DMS79 treated with DMSO at 0.1 percent for 48 hours (cell line): ENCODE measurements at places on chromosomes 3 and 15.

GRCh38 chr3:102163039-102163817 lies 271.6 kb upstream of the ZPLD1 start:
- peak; percentile 51 for DNase-seq

DNA sequence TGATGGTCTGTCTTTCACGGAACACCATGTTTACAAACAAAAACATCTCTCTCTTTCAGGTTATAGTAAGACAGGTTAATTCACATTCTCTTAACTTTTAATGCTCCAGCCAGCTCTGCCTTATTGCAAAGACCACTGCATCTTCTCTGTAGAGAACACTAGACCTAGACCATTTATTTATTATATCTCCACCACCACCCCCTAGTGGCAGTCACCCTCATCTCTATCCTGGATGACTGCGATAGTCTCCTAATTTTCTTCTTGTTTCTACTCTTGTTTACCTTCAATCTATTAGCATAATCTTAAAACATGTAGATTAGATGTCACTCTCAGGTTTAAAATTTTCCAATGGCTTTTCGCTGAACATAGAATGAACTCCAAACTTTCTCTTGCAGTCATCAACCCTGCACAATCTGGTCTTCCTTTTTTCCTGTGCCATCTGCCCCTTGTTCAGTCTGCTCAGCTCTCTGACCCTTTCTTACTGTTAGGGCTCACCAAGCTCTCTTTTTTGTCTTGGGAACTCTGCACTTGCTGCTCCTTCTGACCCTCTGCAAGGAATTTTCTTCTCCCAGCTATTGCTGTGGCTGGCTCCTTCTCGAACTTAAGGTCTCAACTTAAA lies 155.6 kb downstream of the SQOR start:
- no peak for DNase-seq

GRCh38 chr15:73873889-73874511 lies 636 bp downstream of the TBC1D21 start:
- DNase-seq = no peak

GRCh38 chr15:61951949-61952348 lies 108.3 kb downstream of the VPS13C start:
- no peak for DNase-seq

GRCh38 chr15:55389264-55389607 lies 18.9 kb downstream of the CCPG1 start:
- DNase-seq = no peak

DNA sequence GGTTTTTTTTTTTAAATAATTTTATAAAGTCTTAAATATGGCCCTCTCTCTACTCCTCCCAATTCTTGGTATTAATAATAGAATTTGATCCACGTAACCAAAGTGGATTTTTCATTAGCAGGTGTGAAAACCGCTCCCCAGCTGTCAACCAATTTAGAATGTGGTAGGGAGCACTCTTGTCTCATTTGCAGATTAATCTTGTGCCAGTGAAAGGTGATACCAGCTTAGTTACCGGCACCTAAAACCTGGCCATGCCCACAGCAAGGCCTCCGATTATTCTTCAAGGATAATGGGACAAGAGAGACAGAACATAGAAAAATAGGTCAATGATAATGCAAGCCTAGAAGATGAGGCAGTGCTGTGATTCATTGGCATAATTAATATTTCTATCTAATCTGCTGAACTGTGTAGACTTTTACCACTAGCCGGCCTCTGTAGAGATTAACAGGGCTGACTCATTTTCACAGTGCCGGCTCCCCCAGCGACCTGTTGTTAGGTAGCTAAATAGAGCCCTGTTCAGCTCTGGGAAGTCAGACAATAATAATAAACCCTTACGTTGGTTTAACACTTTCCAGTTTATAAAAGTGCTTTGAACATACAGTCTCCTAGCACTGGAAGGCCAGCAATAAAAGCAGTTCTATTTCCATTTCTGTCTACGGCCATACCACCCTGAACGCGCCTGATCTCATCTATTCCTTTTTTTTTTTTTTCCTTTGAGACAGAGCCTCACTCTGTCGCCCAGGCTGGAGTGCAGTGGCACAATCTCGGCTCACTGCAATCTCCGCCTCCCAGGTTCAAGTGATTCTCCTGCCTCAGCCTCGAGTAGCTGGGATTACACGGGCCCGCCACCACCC lies 102.9 kb downstream of the SHQ1 start:
- DNase-seq = no peak

GRCh38 chr3:58574106-58574505 lies 3.1 kb downstream of the FAM107A start:
- no peak for DNase-seq

- DNase-seq = no peak
Observed at GRCh38 chr3:46876313-46877300, 914 bp upstream of the PTH1R start.

- DNase-seq = no peak
Observed at GRCh38 chr15:92158426-92158825, 235.3 kb upstream of the ST8SIA2 start.

- DNase-seq = no peak
Observed at GRCh38 chr15:41394924-41395323, 7.4 kb downstream of the NDUFAF1 start.

GRCh38 chr15:44101944-44102343 lies 93.1 kb downstream of the FRMD5 start:
- DNase-seq = no peak

DNA sequence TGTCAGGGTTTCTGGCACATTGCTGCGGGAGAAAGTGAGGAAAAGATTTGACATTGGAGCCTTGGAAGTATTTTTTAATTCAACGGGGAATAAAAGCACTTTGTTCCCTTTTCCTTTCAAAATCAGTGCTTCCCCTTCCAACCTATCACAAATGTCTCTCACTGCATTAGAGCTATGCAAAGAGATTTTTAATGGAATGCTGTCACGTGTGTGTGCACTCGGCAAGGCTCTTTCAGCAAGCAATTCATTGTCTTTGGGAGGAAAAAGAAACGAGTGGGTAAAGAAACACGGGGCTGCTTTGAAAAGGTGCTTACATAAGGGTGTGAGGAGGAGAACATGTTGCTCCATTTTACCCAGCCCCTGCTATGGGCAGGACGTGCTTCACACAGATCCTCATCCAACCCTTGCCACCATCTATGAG lies 490.4 kb upstream of the PROK2 start:
- DNase-seq = no peak

DNA sequence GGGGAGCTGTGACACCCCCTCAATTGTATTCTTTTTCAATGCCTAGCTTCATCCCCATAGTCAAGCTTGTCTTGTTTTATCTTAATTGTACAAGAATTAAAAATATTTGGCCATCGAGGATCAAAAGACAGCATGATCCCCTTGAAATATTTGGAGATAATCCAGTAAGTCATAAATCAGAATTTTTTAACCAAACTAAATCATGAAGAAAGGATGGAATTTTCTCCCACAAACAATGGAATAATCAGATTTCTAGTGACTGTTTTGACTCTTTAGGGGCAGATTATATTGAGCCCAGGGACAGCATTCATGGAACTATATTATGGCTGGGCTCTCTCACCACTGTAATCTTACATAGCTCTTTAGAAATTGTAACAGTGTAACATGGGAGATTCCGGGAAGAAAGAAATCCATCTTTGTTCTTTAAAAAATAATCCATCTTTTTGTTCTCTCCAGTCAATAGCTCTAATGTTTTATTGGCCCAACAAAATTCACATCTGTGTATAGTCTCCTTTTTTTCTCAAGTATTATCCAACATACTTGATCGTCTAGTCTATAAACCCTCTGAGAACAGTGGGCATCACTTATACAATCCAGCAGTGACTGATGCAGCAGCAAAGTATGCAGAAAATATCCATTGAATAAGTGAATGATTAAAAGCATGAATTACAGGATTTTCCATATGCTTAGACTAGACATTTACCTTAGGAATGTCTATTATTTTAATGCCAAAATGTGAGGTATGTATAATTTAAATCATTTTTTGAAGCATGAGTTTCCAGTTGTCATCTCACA lies 277.0 kb upstream of the PLSCR5 start:
- no peak for DNase-seq
